ENCODE measurements at places on chromosomes 1 and 21. TPM values are rescaled to one million over a fixed set of nuclear protein-coding genes. Genes with fewer than 3 reads are reported as not detected.

CHIT1 gene
- total RNA-seq = 0.75 TPM

B3GALT2 gene
- 0.93 TPM for total RNA-seq

CCDC185 gene
- not detected for total RNA-seq

- no peak for DNase-seq
These were observed 432.6 kb downstream of the AMY1C start for GRCh38 chr1:104182251-104182650.

GRCh38 chr1:203276916-203277545 lies 28.3 kb upstream of the BTG2 start:
- DNase-seq = no peak

- DNase-seq = no peak
These were observed 1.2 kb downstream of the RAB25 start for GRCh38 chr1:156062189-156062588.

GRCh38 chr21:41504030-41504429 lies 3.9 kb downstream of the TMPRSS2 start:
- no peak for DNase-seq

DNA sequence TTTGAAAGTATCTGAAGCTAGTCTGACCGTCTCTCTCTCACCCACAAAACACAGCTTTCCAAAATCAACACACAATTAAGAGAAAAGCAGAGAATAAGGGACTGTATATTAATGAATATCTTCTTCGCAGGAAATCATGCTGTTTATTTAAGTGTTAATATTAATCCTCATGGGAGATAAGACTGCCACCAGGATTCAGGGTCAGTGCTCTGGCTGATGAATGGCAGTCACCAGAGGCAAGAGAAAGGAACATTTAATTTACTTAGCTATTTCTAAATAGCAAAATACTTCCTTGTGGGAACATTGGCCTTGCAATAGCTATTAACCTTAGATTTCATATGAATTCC lies 2.2 kb downstream of the SCYL3 start:
- DNase-seq = no peak

SMIM1 gene
- total RNA-seq = 5.7 TPM

MATN1 gene
- total RNA-seq = 0.47 TPM

- no peak for DNase-seq
These were observed 63.3 kb downstream of the PBX1 start for GRCh38 chr1:164622068-164622845.

- DNase-seq = no peak
These were observed at the start of gene TNFRSF18 for GRCh38 chr1:1206376-1206965. Gene TNFRSF18, minus strand, starts transcription at chr1:1206592. Its CDS starts 21 bp downstream, at chr1:1206571.

Measured in naive thymus-derived CD8-positive, alpha-beta T cell (primary cell).